Subcutaneous adipose tissue (tissue), 4 donors: ENCODE measurements at places on chromosomes 1 and 21. TPM values are rescaled to one million over a fixed set of nuclear protein-coding genes. Genes with fewer than 3 reads are reported as not detected.

The CHRM3 gene
- 1.8 TPM for total RNA-seq

The FMO5 gene
- total RNA-seq, result 7.7 TPM

The ASCL5 gene
- not detected for total RNA-seq

The OR2T35 gene
- not detected for total RNA-seq

The MPL gene
- total RNA-seq, result not detected

The MTARC2 gene
- 26.0 TPM for total RNA-seq

The S100A1 gene
- 25.1 TPM for total RNA-seq

The GPR153 gene
- 14.2 TPM for total RNA-seq

The DPT gene
- total RNA-seq, result 231 TPM

The SPTA1 gene
- 0.38 TPM for total RNA-seq

The RAB13 gene
- 40.1 TPM for total RNA-seq

The MTARC1 gene
- total RNA-seq, result 291 TPM

The ADAMTS4 gene
- total RNA-seq, result 16.8 TPM

The LRRC8C gene
- 11.7 TPM for total RNA-seq

The PLEKHA6 gene
- 1.5 TPM for total RNA-seq

The TBX19 gene
- total RNA-seq, result 2.4 TPM

The FAM110D gene
- 8.7 TPM for total RNA-seq

The RHEX gene
- total RNA-seq, result not detected

The SYT2 gene
- total RNA-seq, result not detected

The CYP2J2 gene
- total RNA-seq, result 0.33 TPM

The MROH9 gene
- not detected for total RNA-seq

The PRCC gene
- 27.3 TPM for total RNA-seq

The NBPF14 gene
- total RNA-seq, result 37.3 TPM

The SYT6 gene
- total RNA-seq, result not detected

The LMOD1 gene
- 168 TPM for total RNA-seq
